RPMI7951 (cell line): ENCODE measurements at places on chromosomes 11 and 22. TPM values are rescaled to one million over a fixed set of nuclear protein-coding genes. Genes with fewer than 3 reads are reported as not detected.

- DNase-seq = peak; percentile 35
These were observed 6.7 kb downstream of the HDHD5 start for GRCh38 chr22:17152340-17152739.

- DNase-seq = peak; percentile 98
These were observed 6.9 kb downstream of the C11orf68 start for GRCh38 chr11:65911682-65912568.

DNA sequence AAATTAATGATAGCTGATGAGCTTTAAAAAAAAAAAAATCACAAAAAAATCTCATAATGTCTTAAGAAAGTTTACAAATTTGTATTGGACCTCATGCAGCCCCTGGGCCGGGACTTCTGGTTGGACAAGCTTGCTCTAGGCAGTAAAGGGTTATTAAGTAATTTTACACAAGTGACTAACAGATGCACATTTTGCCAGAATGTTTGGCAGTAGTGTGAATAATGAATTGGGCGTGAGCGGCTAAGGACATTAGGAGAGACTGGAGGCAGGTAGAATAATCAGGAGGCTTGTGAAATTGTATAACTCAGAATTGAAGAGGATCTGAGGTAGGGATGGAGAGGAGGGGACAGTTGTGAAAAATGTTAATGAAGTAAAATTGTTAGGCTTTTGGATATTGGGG is 77.4 kb downstream of the HIPK3 start:
- no peak for DNase-seq

DNA sequence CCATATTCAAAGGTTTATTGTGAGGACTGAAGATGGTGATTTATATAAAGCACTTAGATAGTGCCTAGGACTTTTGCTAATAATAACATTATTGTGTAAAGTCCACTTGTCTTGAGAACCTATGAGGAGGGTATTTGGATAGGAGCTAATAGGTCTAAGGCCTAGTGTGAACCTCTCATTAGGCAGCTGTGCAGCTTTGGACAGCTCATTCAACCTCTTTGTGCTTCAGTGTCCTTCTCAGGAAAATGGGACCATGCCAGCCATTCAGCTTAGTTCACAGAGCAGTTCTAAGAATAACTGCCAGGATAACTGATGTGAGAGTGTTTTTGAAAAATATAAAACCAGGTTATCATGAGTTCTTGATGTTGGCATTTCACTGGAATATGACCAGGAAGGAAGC is 56.2 kb downstream of the NAV2 start:
- no peak for DNase-seq

GRCh38 chr22:26172389-26172990 is 3.2 kb downstream of the SEZ6L start:
- DNase-seq = peak; percentile 6

Gene PNPLA3
- 7.5 and 7.6 TPM in 2 replicates for total RNA-seq
